GM20000 (cell line): ENCODE measurements at places on chromosomes 11 and 22.

DNA sequence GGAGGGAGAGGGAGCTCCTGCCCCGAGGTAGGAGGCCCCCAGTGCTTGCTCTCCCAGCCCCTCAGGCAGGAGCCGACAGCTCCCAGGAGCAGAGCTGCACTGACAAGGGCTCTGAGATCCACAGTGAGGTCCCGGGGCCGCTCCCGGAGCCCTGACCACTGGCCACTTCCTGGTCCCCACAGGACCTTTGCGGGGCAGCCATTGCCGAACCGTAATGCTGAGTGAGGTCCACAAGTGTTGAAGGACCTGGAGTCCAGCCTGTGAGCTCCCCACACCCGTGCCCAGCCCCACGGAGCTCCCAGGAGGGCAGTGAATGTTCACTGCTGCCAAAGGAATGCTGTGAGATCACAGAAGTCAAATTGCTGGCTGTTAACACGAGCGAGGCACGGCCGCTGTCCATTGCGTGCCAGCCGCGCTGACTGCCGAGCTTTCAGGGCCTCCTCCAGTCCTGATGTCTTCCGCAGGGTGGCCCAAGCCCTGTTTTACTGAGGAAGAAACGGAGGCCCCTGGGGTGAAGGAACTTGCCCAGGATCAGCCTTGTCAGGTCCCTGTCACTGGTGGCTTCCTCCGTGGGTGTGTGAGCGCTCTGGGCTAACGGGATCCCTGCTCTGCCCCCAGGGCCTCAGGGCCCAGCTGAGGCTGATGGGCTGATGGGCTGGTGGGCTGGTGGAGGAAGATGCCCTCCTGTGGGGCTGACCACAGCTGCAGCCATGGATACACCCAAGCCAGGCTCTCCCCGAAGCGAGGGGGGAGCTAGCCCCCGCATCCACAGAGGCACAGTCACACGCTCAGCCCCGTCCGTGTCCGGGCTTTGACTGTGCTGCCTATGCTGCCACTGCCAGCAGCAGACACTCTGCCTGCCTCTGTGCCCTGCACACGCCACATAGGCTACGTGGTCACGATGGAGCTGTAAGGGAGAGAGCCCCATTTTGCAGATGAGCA is 70.8 kb downstream of the WNT7B start:
- no peak for DNase-seq

- DNase-seq, result no peak
Observed at GRCh38 chr22:39249086-39249704, 4.4 kb upstream of the PDGFB start.

DNA sequence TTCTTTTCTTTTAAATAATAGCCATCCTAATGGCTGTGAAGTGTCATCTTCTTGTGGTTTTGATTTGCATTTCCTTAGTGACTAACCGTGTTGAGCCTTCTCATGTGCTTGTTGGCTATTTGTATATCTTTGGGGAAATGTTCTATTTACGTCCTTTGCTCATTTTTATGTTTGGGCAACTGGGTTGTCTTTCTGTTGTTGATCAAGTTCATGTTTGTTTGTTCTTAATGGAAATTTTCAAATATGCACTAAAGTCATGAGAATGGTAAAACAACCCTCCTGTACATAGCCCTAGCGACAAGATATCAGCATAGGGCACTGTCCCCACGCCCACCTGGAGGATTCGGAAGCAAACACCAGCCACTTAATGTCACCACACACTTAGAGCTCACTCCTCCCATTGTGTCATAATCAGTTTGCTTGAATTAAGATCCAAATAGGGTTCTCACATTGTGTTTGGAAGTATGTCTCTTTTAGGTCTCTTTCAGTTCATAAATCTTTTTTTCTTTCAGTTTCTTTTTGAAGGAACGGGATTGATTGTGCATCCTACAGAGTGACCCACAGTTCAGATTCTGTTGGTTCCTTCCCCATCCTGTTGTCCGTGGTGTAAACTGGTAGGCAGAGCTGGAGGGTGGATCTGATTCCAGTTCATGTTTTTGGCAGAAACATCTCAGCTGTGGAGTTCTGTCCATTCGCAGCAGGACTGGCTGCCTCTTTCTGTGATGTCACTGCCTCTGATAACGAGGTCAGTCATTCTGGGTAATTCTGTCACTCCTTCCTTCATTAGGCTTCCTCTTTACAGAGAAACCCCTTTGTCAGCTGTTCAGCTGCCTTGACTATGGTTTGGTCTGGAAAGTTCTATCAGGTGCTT is 26.4 kb upstream of the ADORA2A start:
- no peak for DNase-seq

DNA sequence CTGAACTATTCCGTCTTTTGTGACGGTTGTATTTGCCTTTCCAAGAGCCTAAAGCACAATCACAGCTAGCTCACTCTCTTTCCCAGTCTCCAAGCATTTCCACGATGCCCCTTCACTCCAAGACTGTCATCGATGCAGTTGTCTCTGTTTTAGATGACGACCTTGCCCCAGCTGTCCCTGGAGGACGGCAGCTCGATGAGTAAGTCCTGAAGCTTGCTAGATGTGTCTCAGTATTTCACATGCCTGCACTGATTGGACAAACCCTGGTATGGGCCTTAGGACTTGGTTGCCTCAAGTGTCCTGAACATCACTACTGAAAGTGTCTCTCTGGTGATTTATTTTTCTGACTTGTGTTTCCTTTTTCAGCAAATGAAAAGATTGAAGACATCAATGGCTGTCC is 129.9 kb downstream of the NAV2 start:
- no peak for DNase-seq

DNA sequence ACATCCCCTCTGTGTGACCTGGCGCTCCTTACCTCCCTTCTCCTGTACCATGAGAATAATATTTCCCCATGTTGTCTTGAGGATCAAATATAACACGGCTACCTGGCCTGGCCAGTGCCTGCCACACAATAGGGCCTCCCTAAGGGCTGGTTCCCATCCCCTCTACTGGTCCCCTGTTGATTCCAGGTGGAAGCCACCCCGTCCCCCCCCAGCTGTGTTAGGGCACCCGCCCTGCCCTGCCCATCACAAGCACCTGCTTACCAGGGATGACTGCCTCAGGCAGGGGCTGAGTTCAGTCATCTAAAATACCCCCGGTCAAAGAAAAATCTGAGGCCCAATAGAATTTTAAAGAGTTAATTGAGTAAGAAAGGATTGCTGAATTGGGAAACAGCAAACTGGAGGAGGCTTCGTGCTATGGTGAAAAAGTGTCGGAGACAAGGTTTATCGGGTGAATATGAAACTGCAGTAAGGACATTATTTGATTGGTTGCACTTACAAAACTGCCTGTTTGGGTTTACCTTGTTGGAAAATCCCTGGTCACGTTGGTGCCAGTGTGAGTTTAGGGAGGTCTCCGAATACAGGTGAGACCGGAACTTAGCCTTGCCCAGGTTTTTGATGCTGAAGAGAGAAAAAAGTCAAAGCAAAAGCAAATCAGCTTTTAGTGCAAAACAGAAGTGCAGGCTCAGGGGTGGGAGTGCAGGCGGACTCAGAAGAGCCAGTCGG is 5.2 kb downstream of the APOL1 start:
- no peak for DNase-seq

GRCh38 chr11:128726458-128727139 is 32.7 kb downstream of the FLI1 start:
- peak; percentile 45 for DNase-seq

DNA sequence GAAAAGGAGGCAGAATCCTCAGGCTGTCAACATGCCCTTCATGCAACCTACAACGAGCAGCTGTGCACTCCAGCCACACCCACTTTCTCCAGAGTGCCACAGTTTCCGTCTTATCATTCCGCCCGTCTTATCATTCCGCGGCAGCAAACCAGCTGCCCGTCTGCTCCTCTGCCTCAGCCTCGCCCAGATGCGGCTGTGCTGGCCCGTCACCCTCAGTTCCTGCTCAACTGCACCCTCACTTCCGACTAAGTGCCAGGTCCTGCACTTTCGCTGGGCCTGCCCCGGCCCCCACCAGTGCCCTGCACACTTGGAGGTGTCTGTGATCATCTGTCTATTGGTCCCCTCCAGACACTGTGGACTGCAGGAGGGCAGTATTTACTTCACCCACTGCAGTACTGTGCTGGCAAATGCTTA is 43.7 kb downstream of the MICAL3 start:
- DNase-seq, result no peak

GRCh38 chr22:23781065-23781464 is 5.7 kb upstream of the SMARCB1 start:
- DNase-seq, result no peak

DNA sequence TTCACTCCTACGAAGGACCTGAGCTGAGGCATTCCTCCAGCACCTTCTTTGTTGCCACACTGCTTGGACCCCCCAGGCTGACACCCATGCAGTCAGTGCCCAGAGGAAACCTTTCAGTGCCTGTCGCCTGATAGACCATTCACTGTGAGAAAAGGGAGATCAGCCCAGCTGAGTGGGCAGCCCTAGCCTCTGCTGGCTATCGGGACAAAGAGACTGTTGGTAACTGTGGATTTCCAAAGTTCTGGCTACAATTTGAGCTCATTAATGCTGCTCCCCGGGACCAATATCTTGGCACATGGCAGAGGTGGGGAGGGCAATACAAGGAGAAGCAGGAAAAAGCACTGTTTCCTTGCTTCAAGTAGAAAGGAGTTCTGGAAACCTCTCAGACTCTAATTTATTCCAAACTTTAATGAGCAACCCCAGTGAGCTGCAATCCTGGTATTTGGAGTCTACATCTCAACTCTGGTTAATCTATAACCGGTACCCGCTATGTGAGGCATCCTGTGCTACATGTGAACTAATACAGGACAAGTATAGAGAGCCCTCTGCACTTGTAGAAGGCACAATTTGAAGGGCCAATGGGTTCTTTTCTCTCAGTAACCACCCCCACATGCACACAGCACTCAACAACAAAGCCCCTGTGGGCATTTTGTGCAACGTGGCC is 200.7 kb upstream of the NCAM1 start:
- no peak for DNase-seq

- no peak for DNase-seq
Observed at GRCh38 chr22:38882972-38883622, 11.1 kb upstream of the CBX6 start.

DNA sequence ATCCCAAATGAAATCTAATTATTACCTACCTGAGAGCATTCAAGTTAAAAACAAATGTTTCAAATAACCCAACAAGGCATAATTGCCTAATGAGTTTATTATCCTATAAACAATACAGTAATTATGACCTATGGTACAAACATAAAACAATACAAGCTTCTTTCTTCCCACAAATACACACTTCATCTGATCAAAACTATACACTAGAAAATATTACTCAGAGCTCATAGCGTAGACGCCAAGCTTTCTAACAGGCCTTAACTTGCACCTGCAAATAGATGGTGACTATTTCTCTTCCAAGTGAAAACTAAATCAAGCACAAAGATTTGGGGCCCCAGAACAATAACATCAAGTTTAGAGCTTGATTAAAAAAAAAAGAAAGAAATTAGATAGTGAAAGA is 78.1 kb downstream of the SOX6 start:
- DNase-seq, result no peak

- DNase-seq, result no peak
Observed at GRCh38 chr22:43304831-43305590, 38.2 kb downstream of the SCUBE1 start.

GRCh38 chr22:17830043-17830961 is 56.0 kb upstream of the BID start:
- peak; percentile 90 for DNase-seq

GRCh38 chr11:88501541-88501940 is 164.0 kb upstream of the CTSC start:
- no peak for DNase-seq

- no peak for DNase-seq
Observed at GRCh38 chr22:29707010-29707409, 12.8 kb upstream of the CABP7 start.
